Stimulated activated CD4-positive, alpha-beta T cell treated with anti-CD3 and anti-CD28 coated beads, TNF-alpha, amount 100 ng/mL, for 48 hours (primary cell): ENCODE measurements at places on chromosomes 5 and 9.

DNA sequence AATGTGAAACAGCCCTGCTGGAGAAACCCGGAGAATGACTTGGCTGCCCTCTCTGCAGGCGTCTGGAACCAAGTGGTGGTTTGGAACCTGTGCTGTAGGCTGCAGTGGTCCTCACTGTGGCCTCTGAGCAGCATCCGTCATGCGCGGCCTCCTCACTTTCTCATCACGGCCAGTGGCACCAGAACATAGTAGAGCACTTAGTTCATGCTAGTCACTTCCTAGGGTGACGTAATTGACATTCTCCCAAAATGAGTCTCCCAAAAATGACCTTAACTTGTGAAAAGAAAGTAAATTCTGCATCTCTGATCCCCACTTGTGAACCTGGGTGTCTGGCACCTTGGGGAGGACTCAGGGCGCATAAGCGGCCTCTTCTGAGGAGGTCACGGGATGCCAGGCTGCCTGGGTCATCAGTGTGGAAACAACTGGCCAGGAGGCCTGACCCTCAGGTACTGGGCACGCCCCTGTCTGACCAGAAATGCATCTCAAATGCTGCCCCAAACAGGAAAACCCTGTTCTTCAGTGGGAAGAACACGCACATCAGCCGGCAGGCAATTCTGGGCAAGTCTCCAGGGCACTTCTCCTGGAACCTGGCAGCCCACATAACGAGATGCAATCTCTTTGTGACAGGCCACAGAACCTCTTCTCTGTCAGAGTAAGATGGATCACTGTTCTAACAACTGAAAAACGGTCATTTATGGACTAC lies 36.6 kb upstream of the SPTLC1 start:
- no peak for DNase-seq

DNA sequence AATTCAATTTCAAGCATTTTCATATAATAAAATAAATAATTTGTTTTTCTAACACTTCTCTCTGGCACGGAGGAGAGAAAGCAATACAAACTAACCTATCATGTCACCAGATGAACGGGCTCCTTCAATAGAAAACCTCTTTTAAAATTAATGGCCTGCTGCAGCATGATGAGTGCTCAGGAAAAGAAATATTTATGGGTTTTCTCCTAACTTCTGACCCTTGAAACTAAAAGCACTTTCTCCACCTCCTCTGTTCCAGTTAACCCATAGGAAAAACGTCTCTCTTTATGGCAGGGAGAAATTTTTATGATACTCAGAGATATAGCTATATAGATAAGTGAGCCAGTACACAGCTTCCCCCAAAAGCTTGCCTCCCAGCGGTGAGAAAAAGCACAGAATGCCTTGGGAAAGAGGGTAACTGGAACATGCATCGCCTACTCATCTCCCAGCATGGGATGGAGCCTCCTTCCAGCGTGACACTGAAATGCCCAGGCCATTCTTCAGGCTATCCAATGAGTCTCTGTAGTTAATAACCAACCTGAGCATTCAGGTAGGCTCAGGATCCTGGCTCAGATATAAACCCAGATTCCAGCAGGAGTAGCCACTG lies 963.0 kb upstream of the DMAC1 start:
- DNase-seq, result no peak

DNA sequence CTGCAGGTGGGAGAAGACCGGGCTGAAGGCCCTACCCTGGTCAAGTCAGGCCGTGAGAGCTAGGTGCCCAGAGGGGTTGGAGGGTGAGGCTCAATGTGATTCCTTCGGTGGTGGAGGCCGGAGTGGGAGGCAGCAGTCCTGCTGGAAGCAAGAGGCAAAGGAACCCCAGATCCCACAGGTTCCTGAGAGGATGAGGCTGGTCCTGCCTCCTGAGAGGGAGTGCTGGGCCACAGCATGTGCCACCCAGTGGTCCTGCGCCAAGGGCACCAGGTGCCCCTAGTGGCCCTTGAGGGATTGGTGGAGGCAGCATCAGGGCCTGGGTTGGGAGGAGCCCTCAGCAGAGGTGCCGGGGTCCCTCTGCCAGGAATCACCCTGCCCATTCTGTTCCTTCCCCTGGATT lies 59.1 kb downstream of the BARX1 start:
- DNase-seq, result no peak

DNA sequence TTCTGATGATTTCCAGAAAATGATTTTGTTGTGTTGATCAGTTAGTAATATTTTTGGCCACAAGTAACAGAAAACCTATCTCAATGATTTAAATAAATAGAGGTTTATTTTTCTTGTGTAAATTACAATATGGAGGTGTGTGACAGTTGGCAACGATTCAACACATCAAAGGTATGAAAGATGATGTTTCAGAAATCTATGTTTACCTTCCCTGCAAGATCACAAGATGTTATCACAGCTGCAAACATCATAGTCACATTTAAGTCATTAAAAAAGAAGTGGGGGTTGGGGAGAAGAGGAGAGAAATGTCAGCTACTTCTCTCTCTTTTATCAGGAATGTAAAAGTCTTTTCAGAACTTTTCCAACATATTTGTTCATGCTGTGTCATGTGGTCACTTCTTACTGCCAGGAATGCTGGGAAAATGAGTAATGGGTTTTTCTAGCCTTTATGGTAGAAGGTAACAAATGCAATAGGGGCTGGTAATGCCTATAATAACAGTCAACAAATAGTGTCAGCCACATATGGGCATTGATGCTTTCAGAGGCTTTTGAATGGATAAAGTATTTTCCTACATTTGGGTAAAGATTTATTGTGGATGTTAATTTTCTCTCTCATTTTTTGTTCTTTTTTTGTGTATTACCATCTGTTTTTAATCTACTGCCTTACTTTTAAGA lies 742.7 kb downstream of the TLE1 start:
- DNase-seq, result no peak

DNA sequence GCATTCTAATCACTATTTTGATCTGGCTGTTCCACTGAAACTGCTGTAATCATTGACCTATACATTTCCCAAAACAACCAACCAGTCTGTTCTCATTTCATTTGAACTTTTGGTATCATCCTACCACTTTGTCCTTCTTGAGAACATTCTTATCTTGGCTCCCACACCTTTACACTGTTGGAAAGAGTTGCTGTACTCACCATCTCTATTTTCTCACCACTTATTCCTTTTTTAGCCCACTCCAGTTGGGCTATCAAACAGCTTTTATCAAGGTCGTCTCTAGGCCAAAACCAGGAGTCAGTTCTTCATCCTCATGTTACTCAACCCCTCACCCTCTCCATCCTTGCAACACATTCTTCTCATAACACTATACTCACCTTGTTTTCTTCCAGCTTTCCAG lies 170.1 kb downstream of the KDM4C start:
- no peak for DNase-seq

- DNase-seq, result no peak
These were observed 85.6 kb downstream of the C5orf15 start for GRCh38 chr5:133882846-133883245.

- no peak for DNase-seq
These were observed at the start of gene CRB2 for GRCh38 chr9:123355761-123356431. Gene CRB2, plus strand, starts transcription at chr9:123356197. Its CDS starts 64 bp downstream, at chr9:123356261.

GRCh38 chr5:74625742-74626241 lies 14.7 kb downstream of the ENC1 start:
- DNase-seq, result no peak

DNA sequence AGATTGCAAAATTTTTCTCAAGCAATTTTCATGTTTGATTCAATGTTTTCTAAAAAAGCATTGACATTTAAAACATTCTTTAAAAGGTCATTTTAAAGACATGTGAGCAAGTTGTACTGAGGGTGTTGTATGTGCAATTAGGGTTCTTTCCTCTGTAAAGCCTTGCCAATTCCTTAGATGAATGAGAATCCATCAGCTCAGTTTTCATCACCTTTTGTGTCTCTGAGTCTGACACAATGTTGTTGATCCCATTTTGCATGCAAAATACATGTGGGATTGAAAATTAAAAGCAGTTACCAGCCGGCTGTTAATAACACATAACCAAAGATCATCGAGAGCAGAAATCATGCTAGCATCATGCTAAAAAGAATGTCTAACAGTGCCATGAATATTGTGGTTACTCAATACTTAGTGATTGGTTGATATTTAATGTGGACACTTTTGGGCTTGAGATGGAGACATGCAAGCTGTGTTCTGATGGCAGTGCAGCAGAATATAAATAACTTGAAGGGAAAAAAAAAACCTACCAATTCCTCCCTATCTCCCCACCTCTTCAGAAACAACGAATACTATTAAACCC lies 57.7 kb downstream of the FGF10 start:
- DNase-seq, result no peak

GRCh38 chr5:878125-878524 lies 14.5 kb downstream of the BRD9 start:
- DNase-seq, result no peak

DNA sequence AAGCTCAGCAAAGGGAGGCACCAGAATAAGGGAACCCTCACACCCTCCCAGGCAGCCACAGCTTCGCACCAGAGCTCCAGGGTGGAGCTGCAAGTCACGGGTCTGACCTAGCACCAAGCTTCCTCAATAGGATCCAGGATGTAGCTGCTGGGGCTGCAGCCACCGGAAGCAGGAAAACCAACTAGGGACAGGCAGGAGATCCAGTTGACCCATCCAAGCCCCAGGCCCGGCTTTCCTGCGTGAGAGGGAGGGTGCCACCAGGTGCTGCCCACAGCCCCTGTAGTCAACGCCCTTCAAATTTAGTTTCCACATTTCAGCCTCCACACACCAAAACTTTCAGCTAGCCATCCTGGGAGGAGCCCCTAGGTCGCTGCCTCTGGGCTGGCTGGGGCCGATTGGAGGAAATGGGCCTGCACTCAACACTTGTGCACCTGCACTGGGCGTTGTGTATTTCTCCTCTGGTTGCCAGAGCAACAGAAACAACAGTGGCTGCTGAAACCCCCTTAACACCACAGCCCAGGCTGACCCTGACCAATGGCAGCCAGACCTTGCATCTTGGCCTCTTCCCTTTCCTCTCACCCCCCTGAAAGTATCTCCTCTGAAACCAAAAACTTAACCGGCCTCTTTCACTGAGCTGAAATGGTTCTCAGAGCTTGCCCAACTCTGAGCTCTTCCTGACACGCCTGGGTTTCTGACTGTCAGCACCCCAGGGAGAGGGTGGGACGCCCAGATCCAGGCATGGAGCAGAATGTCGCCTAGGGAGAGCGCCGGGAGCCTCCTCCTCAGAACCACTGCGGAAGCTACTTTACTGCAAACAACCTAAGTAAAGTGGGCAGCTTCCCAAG lies 226.5 kb upstream of the MAP3K1 start:
- DNase-seq, result no peak

DNA sequence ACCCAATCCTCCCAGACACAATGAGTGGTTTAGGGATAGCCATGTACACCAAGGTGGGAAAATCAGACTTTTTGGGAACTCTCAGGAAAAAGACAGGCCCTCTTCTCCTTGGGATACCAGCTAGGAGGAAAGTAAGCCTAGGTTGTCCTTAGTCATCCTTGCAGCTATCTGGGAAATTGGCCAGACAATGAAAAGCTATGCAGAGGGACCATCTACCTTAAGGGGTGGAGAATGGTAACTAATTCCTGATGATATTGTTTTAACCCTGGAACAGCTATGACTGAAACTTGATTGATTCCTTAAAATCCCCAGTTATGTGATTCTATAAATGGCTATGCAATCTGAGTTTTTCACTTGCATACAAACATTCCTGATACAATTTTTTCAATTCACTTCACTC lies 88.9 kb upstream of the BNC2 start:
- DNase-seq, result no peak

DNA sequence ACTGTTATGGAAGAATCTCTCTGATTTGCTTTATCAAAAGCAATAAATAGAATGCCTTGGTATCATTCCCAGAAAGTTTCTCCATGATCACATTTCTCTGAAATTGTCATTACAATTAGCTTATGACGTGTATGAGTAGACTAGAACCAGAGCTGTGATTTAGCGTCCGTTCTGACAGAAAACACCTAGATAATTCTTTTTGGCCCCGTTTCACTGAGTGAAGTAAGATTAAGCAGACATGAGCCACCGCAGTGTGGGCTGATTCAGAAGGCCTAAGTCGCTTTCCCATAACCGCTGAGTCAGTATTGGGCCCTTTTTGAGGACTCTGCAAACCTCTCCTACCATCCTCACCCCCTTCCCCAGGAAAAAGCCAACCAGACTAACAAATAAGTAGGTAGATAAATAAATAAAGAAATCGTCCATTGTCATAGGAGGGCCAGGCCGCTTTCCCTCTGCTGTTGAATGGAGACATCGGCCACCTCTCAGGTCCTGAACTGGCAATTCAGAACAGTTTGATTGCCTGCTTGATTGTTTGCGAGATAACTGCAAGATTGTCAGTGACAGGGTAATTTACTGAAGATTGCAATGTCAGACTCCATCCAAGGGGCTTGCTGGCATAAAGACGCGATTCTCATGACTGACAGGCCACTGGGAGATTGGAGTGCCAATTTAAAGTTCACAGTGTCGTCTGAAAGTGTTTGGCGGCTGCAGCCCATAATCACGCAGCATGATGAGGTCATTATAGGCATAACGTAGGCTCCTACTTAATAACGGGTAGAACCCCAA lies 105.0 kb upstream of the WWC1 start:
- DNase-seq, result no peak

- DNase-seq, result no peak
These were observed 65.4 kb downstream of the WDR41 start for GRCh38 chr5:77426670-77427069.

GRCh38 chr9:119884438-119884837 lies 515.2 kb upstream of the BRINP1 start:
- no peak for DNase-seq

- DNase-seq, result no peak
These were observed 16.7 kb upstream of the CD74 start for GRCh38 chr5:150429410-150429873.
